ENCODE measurements at places on chromosomes 6 and 20.
A peak's percentile ranks its signal among the peaks of the same experiment; 100 is the strongest.

DNA sequence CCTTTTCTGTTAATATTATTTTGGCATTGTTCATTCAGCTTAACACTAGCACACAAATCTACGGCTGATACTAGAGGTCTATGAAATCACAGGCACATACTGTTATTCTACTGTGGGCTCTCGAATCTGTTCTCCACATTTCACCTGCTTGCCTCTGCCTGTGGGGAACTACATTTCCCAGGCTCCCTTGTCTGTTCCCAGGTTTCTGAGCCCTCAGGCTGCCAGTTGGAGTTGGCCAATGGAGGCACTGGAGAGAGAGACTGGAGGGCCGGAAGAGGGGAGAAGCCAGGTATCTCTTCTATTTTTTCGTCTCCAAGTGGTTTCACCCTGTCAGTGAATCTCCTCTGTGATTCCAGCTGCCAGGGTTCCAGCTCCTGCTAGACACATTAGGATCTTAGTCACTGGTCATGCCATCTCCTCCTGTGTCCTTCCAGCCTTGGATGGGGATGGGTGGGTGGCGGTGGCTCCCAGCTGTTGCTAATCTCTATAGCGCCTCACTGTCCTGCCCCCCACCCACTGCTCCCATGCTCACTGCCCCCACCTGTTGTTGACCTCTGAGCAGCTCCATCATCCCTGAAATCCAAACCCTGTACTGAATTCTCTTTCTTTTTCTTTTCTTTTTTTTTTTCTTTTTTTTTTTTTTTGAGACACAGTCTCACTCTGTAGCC, 188.2 kb downstream of the LRFN2 start:
- peak; percentile 14 for DNase-seq

GRCh38 chr6:16851044-16851540, 89.8 kb upstream of the ATXN1 start:
- DNase-seq, result no peak

DNA sequence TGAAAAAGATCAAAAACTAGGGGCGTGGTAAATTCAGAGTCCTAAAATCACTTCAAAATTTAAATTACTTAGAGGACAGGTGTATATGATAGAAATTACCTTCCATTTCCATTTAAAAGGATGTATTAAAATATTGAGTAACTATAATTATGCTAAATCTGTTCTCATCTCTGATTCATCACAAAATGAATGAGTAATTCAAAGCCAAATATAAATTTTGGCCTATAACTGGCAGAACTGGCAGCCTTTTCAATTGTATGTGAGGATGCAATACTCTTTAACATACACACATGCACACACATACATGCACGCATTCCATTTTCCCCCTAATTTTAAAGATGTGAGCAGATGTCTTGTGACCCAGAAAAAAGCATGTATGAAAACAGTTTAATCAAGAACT, 194.6 kb downstream of the EPM2A start:
- no peak for DNase-seq

GRCh38 chr20:47917549-47918070, 132.3 kb upstream of the SULF2 start:
- no peak for DNase-seq

GRCh38 chr6:148422085-148422484, 79.4 kb downstream of the SASH1 start:
- DNase-seq, result peak; percentile 48
